ENCODE measurements at places on chromosomes 16 and 17.

- DNase-seq = no peak
These were observed 28.5 kb upstream of the NACA2 start for GRCh38 chr17:61619493-61619892.

DNA sequence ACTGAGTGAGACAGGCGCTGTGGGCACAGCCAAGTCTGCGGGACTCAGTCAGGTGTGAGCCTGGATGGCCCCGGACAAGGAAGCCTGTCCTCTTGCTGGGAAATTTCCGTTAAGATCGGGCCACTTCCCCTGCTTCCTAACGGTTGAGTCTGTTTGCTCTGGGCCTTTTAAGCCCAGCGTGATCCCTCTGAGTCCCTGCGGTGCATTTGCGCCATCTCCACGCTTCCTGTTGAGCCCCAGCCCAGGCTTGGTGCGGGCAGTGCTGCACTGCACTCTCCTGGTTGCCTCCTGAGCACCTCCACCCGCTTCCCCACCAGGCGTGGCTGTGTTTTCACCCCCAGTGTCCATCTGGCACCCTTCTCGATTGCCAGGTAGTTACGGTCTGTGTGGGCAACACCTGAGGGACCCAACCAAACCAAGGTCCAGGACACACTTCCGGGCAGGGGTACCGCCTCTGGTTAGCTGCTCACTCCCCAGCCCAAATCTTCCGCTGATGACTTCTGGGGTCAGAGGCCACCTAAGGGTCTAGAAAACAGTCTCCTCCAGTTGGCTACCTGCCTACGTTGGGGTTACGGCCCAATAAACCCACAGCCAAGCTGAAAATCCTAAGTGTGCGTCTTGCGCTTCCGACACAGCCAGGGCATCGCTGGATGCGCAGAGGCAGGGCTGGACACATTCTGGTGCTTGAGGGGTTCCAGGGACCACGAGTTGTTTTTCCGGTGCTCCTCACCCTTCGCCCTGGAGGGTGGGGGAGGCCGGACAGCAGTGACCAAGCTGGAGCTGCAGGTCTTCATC is 1.4 kb upstream of the SLC25A10 start:
- no peak for DNase-seq

DNA sequence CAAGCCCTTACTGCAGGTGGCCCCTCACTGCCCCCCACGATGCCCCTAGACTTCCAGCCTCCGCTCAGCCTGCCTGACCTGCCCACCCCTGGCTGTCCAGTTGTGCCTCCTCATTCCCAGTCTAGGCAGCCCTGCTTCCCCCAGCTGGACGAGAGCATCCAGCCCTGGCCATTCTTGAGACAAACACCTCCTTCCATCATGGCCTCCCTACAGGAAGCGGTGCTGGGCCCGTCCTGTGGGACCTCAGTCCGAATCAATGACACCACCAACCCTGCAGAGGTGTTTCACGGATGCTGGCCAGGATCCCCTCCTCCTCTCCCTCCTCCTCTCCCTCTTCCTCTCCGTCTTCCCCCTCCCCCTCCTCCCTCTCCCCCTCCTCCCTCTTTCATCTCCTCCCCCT is 28.3 kb downstream of the CCDC40 start:
- no peak for DNase-seq

- DNase-seq = no peak
These were observed 214.3 kb upstream of the TBX2 start for GRCh38 chr17:61185385-61185784.

DNA sequence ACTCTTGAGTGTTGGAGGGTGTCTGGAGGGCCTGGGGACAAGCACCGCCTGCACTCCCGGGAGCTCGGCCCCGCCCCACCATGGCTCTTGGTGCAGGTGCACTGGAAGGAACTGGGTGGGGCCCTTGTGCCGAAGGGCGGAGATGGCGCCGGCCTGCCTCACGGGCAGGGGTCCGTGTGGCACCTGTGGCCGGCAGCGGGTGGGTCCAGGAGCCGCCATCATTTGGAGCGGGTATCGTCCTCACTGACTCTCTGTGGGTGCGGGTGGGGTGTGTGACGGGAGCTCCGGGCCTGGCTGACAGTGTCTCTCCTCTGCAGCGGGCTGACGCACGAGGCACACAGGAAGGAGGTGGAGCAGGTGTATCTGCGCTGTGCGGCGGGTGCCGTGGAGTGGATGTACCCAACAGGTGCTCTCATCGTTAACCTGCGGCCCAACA is 5.2 kb downstream of the METRNL start:
- DNase-seq = no peak

- DNase-seq = no peak
These were observed 14.6 kb downstream of the SMTNL2 start for GRCh38 chr17:4598776-4599504.

GRCh38 chr17:43042025-43042628 is 17.1 kb downstream of the RND2 start:
- peak; percentile 32 for DNase-seq

- DNase-seq = no peak
These were observed 367.5 kb downstream of the CPPED1 start for GRCh38 chr16:12436201-12436657.

- DNase-seq = no peak
These were observed 356.0 kb downstream of the CA10 start for GRCh38 chr17:51802544-51802943.

DNA sequence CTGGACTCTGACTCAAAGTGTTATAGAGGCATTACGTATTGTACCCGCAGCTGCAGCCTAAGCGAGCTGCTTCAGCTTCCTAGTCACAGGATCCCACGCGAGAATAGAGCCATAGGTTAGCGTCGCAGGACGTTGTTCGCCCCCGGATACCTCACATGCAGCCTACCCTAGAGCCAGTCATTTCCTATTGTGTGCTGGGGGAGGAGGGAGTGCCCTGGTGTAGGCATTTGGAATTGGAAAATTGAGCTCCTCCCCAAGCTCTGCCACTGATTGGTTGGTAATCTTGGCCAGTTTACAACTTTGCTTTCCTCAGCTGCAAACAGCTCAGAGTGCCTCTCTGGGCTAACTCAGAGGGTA is 530 bp downstream of the NAA60 start:
- DNase-seq = no peak

GRCh38 chr16:2162676-2163118 is 7.1 kb downstream of the TRAF7 start:
- no peak for DNase-seq

DNA sequence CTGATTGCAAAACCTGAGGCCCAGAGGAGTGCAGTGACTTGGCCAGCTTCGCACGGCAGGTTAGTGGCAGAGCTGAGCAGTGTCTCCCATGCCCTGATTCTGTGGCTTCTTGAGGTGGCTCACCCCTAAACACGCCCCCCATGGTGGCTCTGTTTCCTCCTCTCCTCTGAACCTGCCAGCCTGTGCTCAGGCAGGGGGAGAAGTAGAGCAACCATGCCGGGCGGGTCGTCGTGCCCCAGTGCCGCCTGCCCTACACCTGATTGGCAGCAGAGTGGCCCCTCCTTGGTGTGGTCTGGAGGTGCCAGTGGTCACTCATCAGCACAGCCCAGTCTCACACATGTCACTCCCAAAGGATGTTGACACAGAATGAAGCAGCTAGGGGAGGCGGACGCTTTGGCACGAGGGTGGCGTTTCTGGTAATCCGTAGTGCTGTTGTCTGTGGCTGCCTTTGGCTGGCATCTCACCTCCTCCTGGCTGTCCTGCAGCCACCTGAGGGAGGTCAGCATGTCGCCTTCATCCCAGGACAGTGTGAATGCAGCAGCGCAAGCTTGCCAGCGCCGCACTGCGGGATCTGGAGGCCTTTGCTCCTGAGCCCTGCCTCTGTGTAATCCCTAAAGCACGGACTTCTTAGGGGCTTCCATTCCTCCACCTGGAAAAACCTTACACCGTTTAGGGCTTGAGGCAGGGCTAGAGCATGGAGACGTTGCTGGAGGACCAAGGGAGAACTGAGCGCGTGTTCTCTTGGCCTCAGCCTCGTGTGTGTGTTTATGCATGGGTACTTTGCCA is 294.7 kb downstream of the SEC14L1 start:
- DNase-seq = no peak

GRCh38 chr17:21551081-21551881 is 141.0 kb upstream of the KCNJ18 start:
- DNase-seq = peak; percentile 93

GRCh38 chr16:69438465-69438864 is 14.0 kb downstream of the CYB5B start:
- DNase-seq = no peak

- no peak for DNase-seq
These were observed 188.8 kb upstream of the CHMP6 start for GRCh38 chr17:80802626-80803450.

DNA sequence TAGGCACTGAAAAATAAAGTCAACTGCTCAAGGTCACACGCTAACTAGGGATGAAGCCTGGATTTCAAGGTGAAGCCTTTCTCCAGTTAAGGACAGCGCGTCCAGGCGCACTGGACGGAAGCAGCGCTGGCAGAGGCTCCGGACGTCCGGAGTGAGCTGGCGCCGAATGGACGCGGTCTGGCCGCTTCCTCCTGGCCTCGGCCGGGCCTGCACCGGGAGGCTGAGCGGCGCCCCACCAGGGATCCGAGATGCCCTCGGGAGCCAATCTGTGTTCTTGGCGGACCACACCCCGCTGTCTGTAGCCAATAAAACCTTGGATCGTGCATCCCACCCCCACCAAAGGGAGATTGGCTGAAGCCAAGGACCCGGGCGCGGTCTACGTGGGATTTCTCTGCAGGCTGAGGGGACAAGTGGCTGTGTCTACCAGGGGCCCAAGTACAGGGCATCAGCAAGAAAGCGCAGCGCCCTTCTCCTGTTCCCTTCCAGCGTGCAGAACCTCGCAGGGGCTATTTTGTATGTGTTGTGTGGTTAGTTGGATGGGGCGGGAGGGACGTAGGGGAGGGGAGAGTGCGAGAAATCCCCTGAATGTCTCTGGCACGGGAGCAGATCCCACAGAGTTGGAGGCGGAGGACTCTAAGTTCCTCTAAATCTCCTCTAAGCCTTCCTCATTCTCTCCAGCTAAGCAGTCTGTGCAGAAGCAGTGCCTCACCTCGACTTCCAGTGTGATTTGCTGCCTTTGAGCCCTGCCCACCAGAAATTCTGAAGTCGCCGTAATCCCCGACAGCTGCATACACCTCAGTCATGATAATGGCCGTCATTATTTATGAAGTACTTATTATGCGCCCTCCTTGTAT is 2.5 kb upstream of the AKAP10 start:
- no peak for DNase-seq

DNA sequence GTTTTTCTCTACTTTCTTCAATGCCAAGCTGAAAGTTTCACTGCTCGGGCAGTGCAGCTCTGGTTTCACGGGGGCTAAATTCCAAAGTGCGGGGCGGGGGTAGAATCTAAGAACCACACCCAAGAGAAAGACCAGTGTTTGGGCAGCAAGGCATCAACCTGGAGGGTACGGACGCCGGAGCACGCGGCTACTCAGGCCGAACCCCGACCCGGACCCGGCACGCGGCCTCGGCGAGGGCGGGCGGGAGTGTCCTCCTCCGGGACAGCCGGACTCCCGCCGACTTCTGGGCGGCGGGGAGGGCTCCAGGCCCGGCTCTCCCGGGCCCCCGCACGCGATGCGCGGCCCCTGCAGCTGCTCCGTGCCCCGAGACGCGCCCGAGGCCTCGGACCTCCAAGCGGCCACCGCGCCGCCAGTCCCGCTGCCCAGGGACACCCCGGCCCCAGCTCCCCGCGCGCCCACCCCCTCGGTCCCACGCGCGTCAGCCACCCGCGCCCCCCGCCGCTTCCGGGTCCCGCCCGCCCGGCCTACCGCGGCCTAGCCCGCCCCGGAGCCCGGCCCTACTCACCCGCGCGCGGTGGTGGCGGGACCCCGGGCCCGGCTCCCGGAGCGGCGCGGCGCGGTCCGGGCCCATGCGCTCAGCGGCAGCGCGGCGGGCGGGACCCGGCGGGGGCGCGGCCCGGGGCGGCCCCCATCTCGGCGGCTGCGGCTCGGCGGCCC is 561 bp downstream of the AXIN1 start:
- no peak for DNase-seq

GRCh38 chr16:78990309-78990701 is 610.2 kb downstream of the MAF start:
- DNase-seq = no peak

GRCh38 chr17:73600103-73600871 is 44.0 kb downstream of the SDK2 start:
- no peak for DNase-seq

DNA sequence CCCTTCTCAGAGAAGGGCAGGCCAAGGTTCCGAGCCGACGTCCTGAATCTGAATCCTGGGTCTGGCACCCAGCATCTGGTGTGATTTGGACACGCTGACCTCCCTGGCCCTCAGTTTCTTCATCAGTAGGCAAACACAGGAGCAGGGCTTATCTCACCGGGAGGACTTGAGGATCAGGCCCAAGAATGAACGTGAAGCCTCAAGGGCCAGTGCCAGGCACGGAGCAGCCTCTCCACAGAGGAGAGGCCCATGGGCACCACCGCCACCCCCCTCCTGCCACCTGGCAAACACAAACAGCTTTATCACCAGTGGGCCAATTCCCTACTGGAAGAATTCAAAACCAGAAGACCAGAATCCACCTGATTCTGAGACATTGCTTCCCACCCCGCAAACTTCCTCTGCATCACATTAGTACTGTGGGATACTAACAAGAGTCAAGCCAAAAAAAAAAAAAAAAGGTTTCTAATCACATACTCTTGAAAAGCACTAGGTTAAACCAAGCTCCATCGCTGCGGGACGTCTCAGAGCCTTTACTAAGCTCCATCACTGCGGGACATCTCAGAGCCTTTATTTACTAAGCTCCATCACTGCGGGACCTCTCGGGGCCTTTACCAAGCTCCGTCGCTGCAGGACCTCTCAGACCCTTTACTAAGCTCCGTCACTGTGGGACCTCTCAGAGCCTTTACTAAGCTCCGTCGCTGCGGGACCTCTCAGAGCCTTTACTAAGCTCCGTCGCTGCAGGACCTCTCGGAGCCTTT is 68.0 kb upstream of the DOC2B start:
- no peak for DNase-seq

DNA sequence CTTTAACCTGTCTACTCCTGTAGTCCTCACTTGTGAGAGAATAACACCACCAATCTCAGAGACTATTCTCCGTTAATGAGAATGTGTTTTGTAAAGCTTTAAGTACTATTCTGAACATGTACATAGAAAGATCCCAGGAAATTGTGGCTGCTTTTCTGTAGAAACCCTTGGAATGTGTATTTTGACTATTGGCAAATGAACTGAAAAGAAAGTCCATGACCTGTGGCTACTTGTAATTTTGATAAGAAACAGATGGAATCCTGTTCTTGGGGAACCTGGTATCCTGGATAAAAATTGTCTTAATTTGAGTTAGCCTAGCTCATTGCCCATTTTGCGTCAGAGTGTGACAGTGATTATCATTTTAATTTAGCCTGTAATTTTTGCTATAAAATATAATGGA is 9.1 kb downstream of the CTCF start:
- DNase-seq = no peak

GRCh38 chr17:34654276-34654880 is 75.0 kb downstream of the TMEM132E start:
- DNase-seq = no peak
